NCI-H187 (cell line): ENCODE measurements at places on chromosomes 11 and 22.

- no peak for DNase-seq
Observed at GRCh38 chr11:69889400-69890318, 70.4 kb upstream of the FGF3 start.

- no peak for DNase-seq
Observed at GRCh38 chr22:47587361-47587760, 824.9 kb downstream of the TBC1D22A start.

- no peak for DNase-seq
Observed at GRCh38 chr11:35145271-35145670, 6.3 kb downstream of the CD44 start.

DNA sequence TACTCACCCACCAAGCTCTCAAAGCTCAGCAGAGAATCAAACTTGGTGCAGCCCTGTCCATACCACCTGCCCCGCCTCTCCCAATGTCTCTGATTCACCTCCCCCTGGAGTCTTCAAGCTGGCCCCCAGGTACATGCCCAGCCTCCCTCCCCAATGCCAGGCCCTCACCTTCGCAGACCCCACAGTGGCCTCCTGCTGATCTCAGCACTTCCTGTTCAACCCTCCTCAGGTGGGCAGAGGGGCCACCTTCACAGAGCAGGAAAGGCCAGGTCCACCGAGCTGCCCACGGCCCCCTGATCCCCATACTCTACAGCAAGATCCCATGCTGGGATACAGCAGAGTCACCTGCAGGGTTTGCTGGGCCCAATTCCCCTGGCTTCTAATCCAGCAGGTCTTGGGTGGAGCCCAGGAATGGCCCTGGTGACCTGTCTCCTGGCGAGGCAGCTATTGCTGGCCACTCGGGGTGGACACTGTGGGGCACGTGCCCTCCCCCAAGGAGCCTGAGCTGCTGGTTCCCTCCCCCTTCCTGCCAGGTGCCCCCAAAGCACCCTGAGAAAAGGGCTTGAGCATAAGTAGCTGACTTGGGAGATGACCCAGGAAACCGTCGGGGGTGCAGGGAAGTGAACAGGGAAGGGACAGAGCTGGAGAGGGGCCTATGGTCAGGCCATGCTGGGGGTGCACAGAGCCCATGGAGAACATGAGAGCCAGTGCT lies 150.7 kb downstream of the BRD1 start:
- DNase-seq, result no peak

- DNase-seq, result no peak
Observed at GRCh38 chr11:12042215-12042676, 33.8 kb upstream of the DKK3 start.
